ENCODE measurements at places on chromosomes 6 and 20.

DNA sequence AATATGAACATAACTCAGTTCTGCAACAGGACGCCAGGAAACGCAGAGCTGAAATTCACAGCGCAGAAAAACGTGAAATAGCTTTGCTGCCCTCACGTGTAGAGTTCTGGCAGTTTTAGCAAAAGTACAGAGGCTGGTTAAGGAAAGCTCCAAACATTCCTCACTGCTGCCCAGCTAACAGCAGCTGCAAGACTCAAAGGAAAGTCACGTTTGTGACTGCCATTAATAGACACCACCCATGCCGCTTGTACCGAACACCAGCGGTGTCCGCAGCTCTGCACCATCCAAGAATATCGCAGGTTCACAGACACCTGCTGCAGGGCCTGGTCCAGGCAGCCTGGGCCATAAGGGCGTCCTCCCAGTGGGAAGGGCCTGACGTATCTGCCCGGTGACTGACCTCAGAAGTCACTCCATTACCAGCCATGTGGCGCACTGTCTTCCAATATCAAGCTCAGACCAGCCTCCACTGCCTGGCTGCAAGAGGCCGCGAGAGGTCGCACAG is 61.4 kb downstream of the WDR27 start:
- peak; percentile 59 for DNase-seq

DNA sequence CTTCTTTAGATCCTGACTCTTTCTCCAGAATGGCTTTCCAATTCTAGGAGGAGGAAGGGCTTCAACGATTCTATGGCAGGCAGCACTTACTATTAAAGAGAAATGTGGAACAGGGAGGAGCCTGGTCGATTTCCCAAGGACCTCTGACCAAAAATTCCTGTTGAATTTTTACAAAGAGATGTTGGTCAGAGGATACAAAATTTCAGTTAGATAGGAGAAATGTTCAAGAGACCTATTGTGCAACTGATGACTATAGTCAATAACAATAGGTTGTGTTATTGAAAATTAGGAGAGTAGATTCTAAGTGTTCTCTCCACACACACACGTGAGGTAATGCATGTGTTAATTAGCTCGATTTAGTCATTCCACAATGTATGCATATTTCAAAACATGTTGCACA is 130.1 kb upstream of the TNFAIP3 start:
- no peak for DNase-seq

GRCh38 chr6:151655099-151655498 is 152.4 kb upstream of the ESR1 start:
- DNase-seq: no peak

DNA sequence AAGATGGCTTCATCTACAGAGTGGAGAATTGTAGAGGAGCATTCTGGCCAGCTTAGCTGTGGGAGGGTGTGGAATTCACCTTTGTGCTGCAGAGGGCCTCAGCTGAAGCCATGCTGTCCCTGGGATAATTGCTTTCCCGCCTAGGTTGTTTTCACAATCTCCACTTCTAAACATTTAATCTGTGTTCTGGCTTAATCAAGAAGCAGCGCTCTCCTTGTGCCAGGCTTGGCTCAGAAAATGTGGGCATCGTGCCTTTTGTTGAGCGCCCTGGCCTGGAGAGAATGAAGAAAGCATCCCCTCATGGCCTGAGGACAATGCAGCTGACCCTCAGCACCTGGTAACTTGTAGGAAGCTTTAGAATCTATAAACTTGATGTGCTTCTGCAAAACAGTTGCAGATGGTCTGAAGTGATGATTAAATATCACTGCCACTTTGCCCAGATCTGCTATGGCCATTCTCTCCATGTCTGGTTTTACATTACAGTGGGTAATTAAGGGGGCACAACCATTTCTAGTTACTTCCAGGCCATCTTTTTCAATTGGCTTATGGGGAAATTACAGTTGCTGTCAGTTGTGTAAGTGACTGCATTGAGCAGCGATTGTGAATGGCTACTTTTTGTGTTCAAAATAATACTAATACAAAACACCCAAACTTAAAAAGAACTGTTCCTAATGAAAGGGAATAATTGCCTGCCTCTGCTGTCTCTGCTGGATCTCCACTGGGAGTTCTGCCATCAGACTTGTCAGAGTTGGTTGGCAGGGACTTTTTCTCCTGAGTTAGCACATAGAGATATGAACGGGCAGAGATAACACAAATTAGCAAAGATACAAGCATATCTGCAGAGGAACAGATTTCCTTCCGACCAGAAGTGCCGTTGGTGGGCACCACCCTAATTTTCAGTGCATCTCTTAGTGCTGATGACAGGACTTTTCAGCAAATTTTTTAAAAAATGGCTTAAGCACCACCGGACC is 18.4 kb downstream of the CTNNBL1 start:
- DNase-seq: no peak

GRCh38 chr6:87393026-87393622 is 14.6 kb upstream of the CFAP206 start:
- peak; percentile 31 for DNase-seq

- no peak for DNase-seq
Observed at GRCh38 chr6:27474172-27474465, 1.2 kb upstream of the ZNF184 start.

GRCh38 chr6:25340431-25341202 is 61.4 kb downstream of the CARMIL1 start:
- no peak for DNase-seq

DNA sequence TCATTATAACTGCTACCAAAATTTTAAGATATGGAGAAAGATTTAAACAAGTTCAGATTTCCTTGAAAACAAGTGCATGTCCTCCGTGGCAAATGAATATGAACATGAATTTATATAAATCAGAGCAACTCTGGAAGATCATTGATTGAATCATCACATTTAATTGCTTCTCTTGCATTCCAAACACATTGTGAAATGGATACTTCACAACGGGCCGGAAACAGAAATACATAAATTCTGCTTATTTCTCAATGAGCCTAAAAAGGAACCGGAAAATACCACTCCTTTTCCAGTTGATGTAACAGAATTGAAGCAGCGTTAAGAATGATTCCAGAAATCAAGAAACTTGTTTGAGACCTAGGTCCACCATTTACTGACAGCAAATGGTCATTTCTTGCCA is 134.6 kb upstream of the BTN3A2 start:
- DNase-seq: no peak

DNA sequence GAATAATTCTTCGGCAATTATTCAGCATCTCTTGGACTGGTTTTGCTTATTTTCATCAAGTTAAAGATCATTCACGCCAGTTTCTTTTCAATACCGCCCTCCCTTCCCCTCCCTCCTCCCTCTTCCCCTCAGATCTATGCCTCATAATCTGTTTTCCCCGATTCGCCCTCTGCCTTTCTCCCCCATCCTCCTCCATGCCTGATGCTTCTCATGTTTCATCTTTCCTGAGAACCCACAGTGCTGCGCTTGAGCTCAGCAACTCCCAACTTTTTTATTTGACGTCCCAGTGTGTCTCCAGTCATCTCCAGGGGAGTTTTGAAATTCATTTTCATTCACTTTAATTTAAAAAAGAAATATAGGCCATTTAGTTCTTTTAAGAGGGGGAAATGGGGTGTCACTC is 142.7 kb downstream of the PTPRT start:
- no peak for DNase-seq

- DNase-seq: no peak
Observed at GRCh38 chr6:48689498-48689897, 578.5 kb upstream of the PTCHD4 start.

GRCh38 chr6:161239001-161239400 is 34.9 kb downstream of the AGPAT4 start:
- DNase-seq: no peak

GRCh38 chr6:127404133-127404532 is 55.1 kb downstream of the KIAA0408 start:
- DNase-seq: no peak

- DNase-seq: no peak
Observed at GRCh38 chr6:166587631-166588413, 1.3 kb upstream of the RAMACL start.

DNA sequence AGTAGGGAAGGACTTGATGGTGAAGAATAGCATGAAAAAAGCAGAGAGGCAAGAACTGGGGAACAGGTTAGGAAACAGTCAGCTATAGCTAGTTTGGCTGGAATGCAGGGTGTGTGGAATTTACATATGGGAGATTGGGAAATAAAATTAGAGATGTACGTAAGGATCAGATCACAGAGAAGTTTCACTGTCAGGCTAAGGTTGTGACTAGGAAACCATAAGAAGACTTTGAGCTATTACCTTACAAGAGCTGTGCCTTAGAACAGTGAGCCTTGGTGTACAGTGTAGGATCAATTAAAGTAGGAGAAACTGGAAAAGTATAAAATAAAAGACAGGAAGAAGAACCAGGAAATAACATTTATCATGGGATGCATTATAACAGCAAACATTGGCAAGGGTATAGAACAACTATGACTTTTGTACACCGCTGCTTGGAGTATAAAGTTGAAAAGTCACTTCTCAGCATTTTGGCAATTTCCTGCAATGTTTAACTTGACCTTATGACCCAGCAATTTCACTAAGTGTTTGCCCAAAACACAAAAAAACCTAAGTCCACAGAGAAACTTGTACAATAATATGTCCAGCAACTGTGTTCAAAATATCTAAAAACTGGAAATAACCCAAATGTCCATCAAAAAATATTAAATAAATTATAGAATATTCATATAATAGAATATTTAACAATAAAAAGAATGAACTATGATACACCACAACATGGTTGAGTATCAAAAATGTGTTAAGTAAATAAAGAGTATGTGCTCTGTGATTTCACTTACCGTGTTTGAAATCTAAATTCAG is 31.2 kb upstream of the SPTLC3 start:
- no peak for DNase-seq

- DNase-seq: no peak
Observed at GRCh38 chr6:144219056-144219685, 66.0 kb upstream of the UTRN start.
